ENCODE measurements at places on chromosomes 7 and 10.

DNA sequence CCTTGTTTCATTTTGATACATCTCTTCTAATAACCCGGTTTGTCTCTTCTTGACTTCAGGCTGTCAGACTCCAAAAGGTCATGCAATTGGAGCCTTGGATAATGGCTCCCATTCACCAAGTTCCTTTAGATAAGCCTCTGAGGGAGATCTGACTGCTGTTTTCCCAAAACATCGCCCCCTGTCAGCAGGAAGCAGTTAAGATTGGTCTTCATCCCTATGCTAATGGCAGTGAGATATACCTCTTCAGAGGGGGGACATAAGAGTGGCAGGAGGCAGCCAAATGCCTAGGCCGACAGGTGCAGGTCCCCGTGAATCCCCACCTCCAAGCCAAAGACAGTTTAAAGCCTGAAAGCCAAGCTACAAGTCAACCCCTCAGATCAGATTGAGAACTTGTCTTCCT, 144.6 kb downstream of the WDR11 start:
- no peaks in the 10 kb centered on the region for H3K36me3 ChIP-seq
- H3K4me1 ChIP-seq = no peaks in the 10 kb centered on the region
- DNase-seq = no peak
- no peak overlapping the region for H3K4me3 ChIP-seq
- H3K27ac ChIP-seq = no peak overlapping the region

DNA sequence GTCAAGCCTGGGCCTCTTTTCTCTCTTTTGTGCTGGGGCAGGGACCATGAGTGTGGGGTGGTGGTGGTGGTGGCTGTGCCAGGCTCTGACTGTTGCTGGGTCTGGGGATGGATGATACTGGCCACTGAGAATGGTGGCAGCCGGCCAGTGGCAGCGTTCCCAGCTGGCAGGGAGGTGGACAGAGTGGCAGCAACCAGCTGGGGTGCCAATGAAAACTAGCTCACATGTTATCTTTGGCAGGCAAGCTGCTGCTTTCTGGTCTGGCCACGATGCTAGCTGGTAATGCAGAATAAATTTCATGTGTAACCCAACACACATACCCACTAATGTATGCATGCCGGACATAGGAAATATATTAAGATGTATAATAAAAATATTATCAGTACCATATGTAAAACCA, 95.0 kb upstream of the SLC26A5 start:
- no peak overlapping the region for H3K27ac ChIP-seq
- H3K4me1 ChIP-seq = no peaks in the 10 kb centered on the region
- H3K36me3 ChIP-seq = no peaks in the 10 kb centered on the region
- DNase-seq = no peak

DNA sequence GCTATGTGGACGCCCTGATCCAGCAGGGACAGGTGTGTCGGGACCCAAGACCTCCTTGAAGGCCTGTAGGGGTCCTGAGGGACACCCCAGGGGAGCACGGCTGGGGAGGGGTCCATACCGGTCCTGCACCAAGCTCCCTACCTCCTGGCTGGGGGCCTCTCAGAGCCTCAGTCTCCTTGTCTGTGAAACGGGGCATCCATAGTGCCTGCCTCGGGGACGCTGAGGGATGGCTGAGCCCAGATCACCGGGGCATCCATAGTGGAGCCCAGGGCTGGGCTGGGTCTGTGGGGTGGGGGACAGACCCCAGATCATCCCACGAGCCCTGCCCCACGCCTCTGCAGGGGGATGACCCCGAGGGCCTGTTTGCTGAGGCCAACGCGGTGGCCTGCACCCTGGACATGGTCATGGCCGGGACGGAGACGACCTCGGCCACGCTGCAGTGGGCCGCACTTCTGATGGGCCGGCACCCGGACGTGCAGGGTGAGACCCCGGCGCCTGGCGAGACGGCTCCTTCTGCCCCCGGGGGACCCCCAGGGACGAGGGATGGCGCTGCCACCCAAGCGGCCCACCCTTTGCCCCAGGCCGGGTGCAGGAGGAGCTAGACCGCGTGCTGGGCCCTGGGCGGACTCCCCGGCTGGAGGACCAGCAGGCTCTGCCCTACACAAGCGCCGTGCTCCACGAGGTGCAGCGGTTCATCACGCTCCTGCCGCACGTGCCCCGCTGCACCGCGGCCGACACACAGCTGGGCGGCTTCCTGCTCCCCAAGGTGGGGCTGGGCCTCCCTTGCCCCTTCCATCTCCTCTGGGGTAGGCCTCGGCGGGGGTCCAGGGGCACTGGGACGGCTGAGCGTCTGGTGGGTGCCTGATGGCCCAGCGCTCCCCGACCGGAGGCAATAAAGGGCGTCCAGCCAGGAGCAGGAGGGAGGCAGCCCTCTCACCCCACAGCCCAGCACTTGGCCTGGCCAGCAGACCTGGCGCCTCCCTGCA, 4.1 kb downstream of the CYP2W1 start:
- H3K4me3 ChIP-seq = no peak overlapping the region
- no peak overlapping the region for H3K27ac ChIP-seq
- H3K27me3 ChIP-seq = peaks cover 2% of the 10 kb centered on the region
- no peaks in the 10 kb centered on the region for H3K36me3 ChIP-seq
- DNase-seq = no peak
- no peaks in the 10 kb centered on the region for H3K4me1 ChIP-seq

DNA sequence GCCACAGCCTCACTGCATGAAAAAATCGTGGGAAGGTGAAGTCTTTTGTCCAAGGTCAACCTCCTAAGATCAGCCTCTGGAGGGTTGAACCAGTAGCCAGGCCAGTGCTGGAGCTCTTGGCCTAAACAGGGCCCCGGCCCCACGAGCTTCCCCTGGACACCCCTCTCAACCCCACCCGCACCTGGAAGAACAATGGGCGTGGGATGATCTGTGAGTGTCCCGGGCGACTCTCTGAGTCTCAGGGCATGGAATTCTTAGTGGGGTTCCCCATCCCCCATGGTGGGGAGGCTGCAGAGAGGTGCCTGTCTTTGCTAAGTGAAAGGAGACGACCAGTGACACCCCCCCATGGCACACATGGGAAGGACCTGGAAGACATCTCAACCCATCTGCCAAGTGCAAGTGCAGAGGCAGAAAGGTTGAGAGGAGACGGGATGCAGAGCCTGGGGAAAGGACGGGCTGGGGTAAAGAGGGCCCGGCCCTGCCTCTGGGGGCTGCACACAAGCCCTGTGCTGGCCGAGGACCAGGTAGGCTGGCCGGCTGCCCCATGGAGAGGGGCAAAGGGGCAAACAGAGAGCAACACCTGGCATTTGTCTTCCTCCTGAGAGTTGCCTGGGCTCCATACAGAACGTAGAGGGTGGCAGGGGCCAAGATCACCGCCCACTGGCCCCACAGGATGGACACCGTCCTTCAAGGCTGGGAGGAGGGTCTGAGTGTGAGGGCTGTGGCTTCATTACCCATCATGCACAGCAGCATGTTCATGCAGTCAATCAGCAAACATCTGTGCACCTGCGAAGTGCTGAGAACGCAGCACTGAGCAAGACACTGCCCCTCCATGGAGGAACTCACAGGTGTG, 163.0 kb upstream of the PPP2R2D start:
- H3K36me3 ChIP-seq = no peaks in the 10 kb centered on the region
- no peaks in the 10 kb centered on the region for H3K4me1 ChIP-seq
- H3K27me3 ChIP-seq = no peaks in the 10 kb centered on the region
- no peak for DNase-seq

Data from activated CD4-positive, alpha-beta T cell treated with anti-CD3 and anti-CD28 coated beads, Interleukin-2, amount 10 ng/mL, durations not matched to agents 7 days and 5 days (primary cell).